ENCODE measurements at places on chromosomes 13 and 19. TPM values are rescaled to one million over a fixed set of nuclear protein-coding genes. Genes with fewer than 3 reads are reported as not detected.
A peak's percentile ranks its signal among the peaks of the same experiment; 100 is the strongest.

The CDC42EP5 gene
- 6.7 TPM for total RNA-seq

- ATAC-seq, result no peak
Measured at GRCh38 chr13:112034846-112035245, 32.1 kb upstream of the SOX1 start.

DNA sequence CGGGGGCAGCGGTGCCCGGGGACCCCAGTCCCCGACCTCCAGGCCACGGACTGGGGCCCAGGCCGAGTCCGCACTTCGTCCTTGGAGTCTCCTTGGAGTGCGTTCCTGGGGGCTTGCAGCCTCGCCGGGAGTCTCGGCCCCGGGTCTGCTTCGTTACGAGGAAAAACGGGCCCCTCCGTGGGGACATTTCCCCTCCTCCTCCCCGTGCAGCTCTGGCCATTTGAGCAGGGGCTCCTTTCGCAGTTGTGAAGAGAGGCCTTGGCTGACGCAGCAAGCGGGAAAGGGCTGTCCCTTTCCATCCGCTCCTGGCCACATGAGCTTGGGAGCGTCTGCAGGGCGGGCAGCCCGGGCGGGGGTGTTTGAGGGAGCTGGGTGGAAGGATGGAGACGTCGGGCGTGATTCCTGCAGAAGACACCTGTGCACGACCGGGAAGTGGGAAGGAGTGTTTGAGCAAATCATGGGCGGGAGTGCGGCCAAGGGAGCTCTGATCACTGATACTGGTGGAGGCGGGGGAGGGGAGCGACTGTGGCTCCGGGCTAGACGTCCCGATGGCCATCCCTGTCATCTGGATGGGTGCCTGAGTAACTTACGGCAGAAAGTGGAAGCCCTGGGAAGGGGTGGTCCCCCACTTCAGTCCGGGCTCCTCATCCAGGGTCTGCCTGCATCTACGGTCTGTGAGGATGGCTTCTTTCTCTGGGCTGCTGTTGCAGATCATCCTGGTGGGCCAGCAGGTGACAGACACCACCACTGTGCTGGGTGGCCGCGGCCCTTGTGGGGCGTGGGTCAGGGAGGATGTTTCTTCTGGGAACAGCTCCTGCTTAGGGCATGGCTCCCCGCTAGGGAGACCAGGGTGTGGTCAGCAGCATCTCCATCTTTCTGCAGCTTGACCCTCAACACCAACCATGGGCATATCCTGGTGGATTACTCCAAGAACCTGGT lies 736 bp downstream of the GPI start:
- ATAC-seq, result peak; percentile 60

- ATAC-seq, result no peak
Measured at GRCh38 chr19:1151917-1152587, 22.0 kb downstream of the SBNO2 start.

DNA sequence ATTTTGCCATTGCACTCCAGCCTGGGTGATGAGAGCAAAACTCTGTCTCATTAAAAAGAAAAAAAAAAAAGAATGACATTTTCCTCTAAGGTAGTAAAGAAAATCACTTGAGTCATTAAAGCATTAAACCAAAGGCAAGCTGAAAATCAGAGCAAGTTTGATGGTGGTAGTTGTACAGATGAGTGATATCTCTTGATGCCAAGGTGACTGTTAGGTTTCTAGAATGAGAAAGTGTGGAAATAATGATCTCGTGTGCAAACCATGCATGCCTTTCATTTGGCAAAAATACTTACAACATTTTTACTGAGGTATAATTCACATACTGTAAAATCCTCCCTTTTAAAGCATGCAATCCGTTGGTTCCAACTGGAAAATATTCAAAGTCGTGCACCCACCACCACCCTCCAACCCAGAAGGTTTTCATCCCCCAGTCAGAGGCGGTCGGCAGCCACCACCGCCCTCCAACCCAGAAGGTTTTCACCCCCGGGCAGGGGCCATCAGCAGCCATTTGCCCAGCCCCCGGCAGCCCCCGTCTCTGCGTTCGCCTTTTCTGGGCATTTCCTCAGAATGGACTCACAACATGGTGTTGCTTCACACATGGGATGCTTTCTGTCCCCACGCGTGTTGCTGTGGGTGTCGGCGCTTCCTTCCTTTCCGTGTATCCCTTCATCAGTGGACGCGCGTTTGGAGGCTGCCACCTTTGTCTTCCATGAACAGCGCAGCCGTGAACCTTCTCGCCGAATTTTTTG lies 90.2 kb downstream of the ATP11A start:
- ATAC-seq, result no peak

DNA sequence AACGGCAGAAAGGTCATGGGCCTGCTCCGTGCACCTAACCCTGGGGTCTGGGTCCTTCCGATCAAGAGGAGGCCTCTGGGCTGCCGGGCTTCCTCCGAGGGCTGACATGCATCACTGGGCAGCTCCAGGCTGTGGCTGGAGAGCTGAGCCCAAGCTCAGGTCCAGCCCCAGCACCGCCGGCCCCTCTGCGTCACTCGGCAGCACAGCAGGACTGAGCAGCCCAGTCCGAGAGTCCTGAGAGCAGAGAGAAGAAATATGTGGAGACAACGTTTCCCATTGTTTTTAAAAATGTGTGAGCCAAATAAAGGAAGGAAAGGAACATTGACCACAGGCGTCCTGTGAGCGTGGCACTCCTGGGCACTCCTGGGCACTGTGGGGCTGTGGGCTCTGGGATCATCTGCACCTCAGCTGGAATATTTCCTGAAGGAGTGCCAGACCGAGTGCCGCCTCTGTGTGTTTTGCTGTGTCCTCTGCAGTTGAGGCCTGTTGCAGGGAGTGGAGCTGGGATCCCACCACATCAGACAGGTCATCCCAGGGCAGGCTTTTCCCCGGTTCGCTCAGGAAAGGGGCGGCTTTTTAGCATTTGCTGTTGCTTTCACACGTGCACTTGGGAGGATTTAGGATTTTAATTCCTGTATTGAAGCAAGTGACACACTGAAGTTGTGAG lies 37.8 kb upstream of the TFDP1 start:
- no peak for ATAC-seq

All from motor neuron (in vitro differentiated cells).